HCEC 1CT (cell line): ENCODE measurements at places on chromosomes 1 and 21.

GRCh38 chr1:5125208-5125607 lies 470.8 kb downstream of the AJAP1 start:
- DNase-seq, result no peak

GRCh38 chr1:110355321-110355720 lies 16.1 kb downstream of the RBM15 start:
- DNase-seq, result no peak

DNA sequence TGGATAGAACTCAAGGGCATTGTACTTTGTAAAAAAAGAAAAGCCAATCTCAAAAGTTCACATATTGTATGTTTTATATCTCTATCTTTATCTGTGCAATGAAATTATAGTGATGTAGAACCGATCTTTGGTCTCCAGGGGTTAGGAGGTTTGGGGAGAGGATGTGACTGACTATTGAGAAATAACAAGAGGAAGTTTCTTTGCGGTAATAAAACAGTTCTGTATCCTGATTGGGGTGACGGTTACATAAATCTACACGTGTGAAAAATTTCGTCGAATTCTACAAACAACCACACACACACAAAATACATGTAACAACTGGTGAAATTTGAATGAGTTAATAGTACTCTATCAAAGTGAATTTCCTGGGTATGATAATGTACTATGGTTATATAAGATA lies 10.6 kb upstream of the OR2T33 start:
- DNase-seq, result no peak

DNA sequence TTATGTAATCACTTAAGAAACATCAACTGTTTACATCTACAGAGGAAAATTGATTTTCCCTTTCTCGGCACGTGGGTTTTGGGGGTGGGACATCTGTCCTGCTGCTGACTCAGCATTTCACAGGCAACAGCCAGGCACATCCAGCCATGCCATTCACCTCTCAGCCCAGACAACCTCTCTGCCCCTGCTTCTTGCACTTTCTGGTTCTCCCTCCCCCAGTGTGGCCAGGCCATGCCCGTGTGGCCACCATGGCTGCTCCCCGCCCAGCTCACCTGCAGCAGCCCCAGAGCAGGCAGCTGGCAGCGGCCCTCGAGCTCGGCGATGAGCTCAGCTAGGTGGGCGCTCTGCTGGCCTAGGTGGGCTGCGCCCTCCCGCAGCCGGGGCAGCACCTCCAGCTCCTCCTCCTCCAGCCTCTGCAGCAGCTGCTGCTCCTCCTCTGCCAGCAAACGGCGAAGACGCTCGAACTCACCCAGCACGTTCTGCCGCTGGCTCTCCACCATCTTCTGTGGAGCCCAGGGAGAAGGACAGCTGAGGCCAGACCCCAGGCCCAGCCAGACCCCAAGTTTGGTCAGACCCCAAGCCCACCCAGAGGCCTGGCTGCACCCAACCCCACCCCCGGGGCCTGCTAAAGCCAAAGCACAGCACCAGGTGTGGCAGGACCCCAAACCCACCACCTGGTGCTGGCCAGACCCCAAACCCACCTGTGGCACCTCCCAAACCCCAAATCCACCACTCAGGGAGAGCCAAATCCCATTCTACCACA lies 5.8 kb downstream of the TRIM11 start:
- DNase-seq, result no peak

GRCh38 chr1:207603777-207604176 lies 41.2 kb upstream of the CR1L start:
- DNase-seq, result peak; percentile 74
